ENCODE measurements at places on chromosomes 2 and 18.
A peak's percentile ranks its signal among the peaks of the same experiment; 100 is the strongest.

- peak; percentile 58 for DNase-seq
Observed at GRCh38 chr2:189751080-189751658, 11.4 kb downstream of the OSGEPL1 start.

DNA sequence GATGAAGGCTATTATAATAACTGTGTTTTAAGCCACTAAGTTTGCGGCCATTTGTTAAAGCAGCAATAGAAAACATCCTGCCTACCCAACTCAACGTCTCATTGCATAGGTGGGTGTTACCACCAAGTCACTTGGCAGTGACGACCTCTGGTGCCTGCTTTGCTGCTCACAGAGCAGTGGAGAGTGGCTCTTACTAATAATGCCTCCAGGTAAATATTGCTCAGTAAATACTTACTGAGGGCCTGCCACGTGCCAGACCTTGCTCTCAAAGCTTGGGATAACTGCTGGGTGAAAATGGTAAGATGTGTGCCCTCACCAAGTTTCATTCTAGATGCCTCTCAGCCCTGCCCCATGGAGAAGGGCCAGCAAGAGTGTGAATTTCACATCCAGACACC, 27.7 kb downstream of the ITGA6 start:
- DNase-seq: no peak

GRCh38 chr18:58635891-58636290, 7.0 kb upstream of the ALPK2 start:
- DNase-seq: no peak

DNA sequence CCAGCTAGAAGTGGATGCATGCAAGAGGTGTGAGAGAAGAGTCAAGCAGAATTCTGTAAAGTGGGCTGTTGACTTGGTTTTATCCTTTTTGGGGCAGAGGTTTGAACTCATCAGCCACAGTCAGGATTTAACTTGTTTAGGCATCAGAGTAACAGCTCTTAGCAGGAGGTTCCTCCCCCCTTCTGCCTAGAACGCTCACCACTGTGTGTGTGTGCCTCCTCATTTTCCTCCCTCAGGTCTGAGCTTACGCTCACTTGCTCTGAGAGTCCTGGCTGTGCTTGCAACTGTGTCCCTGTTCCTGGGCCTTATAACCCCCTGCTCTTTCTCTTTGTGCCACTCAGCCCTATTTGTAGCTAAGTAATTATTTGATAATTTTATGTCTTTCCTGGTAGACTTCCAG, 167.9 kb downstream of the TMEM182 start:
- no peak for DNase-seq

DNA sequence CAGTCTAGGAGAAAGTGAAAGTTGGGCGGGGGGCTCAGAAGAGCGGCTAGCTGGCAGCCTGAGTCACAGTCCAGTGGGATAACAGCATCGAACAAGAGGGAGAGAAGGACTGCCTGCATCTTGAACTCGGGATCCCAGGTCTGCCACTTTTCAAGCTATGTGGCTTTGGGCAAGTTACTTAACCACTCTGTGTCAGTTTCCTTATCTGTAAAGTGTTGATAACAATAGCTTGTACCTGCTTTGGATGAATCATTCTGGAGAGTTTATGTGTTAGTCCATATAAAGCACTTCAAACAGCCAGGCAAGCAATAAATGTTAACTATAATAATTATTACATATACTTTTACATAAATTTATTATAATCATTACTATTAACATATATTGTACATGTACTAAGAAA, 4.6 kb downstream of the DYSF start:
- no peak for DNase-seq

GRCh38 chr2:129224022-129224421, 755.4 kb upstream of the RAB6C start:
- DNase-seq: no peak

DNA sequence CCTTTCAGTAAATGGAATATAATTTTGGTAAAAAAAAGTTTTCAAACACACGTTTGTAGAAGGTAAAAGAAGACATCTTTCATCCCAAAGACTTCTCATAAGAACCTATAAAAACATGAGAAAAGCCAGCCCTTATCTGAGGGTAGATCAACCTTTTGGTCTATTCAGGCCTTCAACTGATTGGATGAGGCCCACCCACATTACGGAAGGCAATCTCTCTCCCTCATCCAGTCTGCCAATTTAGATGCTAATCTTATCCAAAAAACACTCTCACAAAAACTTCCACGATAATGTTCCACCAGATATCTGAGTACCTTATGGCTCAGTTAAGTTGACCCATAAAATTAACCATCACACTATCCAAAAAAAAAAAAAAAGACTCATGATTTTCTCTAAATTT, 2.2 kb upstream of the CDH20 start:
- no peak for DNase-seq

- DNase-seq: no peak
Observed at GRCh38 chr2:9793156-9793917, 49.9 kb upstream of the TAF1B start.

DNA sequence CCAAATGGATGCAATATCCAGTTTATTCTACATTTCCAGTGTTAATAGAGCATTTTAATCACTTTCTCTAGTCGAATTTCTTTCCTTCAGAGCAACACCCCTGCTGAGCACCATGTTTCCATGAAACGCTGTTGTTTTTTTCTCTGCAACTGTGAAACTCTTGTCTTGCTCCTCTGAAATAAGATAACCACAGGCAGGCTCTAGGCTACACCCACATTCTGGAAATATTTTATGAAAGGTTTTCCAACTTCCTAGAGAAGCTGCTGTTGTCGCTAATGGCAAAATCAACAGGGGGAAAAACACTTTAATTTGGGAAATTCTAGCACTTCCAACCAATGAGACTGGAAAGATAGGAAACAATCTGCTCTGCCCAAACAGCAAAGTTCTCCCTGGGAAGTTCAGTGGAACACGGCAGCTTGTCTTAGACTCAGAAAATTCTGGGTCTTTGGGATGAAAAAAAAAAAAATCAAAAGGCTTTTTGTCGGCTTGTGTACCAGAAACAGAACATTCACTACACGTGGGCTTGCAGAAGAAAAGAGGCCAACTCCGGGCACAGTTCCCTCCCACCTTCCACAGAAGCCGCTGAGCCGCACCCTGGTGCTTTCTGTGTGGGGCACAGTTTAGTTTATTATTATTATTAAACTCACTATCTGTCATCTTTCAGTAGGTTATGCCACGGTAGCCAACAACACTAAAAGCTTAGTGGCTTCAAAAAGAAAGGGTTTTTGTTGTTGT, 98.7 kb downstream of the MMADHC start:
- DNase-seq: no peak

DNA sequence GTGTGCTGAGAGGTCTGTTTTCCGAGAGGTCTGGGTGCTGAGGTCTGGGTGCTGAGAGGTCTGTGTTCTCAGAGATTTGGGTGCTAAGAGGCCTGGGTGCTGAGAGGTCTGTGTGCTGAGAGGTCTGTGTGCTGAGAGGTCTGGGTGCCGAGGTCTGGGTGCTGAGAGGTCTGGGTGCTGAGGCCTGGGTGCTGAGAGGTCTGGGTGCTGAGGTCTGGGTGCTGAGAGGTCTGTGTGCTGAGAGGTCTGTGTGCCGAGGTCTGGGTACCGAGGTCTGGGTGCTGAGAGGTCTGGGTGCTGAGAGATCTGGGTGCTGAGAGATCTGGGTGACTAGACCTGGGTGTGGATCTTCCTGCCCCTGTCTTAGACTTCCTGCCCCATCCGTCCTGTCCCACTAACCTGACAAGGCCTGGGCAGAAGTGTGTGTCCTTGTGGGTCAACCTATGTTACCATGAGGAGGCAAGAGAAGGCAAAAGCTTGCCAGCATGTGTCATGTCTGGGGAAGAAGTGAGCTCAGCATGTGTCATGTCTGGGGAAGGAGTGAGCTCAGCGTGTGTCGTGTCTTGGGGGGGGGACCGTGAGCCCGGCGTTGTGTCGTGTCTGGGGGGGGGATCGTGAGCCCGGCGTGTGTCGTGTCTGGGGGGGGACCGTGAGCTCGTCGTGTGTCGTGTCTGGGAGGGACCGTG, 69.3 kb downstream of the KCNG2 start:
- no peak for DNase-seq

GRCh38 chr2:223692191-223692947, 90.2 kb upstream of the SCG2 start:
- no peak for DNase-seq

- no peak for DNase-seq
Observed at GRCh38 chr2:231604101-231604684, 11.5 kb downstream of the TEX44 start.

GRCh38 chr2:166127217-166128155, at the start of gene SCN1A:
Gene SCN1A (minus strand): TSS chr2:166128020. CDS start chr2:166073621, 54,399 bp downstream.
- no peak for DNase-seq

- no peak for DNase-seq
Observed at GRCh38 chr2:35462226-35462998, 893.2 kb upstream of the CRIM1 start.

Measured in CD4-positive, alpha-beta T cell treated with Interleukin-1 beta for 1 hour (primary cell).